ENCODE measurements at places on chromosomes 13 and 19.
A peak's percentile ranks its signal among the peaks of the same experiment; 100 is the strongest.

DNA sequence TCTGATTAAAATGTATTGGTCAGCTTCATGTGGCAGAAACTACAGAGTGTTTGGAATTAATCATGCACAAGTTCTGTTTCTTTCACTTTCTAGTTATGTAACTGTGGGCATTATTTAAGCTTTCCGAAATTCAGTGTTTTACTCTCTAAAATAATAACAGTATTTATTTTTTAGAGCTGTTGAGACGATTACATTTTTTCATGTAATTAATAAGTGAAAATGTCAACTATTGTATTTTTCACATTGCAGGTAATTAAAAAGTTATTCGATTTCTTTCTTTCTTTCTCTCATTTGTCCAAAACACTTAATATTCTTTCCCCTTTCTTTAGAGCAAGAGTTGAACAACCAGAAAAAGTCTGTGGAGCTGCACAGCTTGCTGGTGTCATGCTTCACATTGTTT lies 559.4 kb upstream of the PCDH20 start:
- no peak for DNase-seq

DNA sequence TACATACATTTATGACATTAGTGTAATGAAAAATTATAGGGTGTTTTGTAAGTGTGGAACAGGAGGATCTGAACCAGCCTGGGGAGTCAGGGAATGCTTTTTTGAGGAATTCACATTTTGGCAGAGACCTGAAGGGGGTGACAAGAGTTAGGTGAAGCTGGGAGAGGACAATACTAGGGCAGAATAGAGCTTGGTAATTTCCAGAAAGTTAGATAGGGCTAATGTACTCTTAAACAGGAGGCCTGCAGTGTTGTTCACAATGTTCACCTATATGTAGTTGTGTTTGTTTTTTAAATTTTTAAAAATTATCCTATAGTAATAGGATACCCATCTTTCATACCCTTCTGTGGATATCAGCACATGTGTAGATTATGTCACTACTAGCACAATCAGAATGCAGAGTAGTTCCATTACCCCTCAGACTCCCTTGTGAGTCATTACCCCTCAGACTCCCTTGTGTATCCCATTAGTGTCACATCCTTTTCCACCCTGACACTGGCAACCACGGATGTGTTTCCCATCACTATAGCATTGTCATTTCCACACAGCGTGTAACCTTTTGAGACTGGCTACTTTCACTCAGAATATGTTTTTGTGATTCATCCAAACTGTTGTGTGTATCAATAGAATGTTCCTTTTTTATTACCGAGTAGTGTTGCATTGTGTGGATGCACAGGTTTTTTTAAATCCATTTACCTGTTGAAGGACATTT lies 43.1 kb downstream of the PCCA start:
- peak; percentile 94 for DNase-seq

- no peak for DNase-seq
Measured at GRCh38 chr13:79442221-79442620, 36.2 kb upstream of the RBM26 start.

DNA sequence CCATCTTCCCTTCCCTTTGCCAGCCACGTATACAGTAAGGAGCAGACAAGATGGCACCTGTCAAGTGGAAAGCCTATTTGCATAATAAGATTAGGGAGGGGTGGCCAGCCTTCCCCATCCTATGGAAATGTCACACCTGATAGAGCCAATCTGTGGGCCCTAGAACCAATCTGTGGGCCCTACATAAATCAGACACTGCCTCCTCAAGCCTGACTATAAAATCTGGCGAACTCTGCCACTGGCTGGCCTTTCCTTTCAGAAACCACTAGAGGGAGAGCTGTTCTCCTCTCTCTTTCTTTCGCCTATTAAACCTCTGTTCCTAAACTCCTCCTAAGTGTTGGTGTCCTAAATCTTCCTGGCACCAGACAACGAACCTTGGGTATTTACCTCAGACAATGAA lies 231.5 kb upstream of the KLHL1 start:
- DNase-seq, result no peak

- DNase-seq, result no peak
Measured at GRCh38 chr13:44431150-44431549, 57.5 kb downstream of the SERP2 start.

DNA sequence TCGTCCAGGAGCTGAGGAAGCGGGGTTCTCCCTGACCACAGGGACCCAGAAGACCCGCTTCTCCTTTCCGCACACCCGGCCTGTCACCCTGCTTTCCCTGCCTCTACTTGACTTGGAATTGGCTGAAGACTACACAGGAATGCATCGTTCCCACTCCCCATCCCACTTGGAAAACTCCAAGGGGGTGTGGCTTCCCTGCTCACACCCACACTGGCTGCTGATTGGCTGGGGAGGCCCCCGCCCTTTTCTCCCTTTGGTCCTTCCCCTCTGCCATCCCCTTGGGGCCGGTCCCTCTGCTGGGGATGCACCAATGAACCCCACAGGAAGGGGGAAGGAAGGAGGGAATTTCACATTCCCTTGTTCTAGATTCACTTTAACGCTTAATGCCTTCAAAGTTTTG lies 18.9 kb downstream of the VASP start:
- peak; percentile 96 for DNase-seq

- DNase-seq, result no peak
Measured at GRCh38 chr19:53519446-53519845, 18.5 kb upstream of the ZNF331 start.

Data from osteoblast (primary cell).